ENCODE measurements at places on chromosomes 2 and 18. TPM values are rescaled to one million over a fixed set of nuclear protein-coding genes. Genes with fewer than 3 reads are reported as not detected.

DNA sequence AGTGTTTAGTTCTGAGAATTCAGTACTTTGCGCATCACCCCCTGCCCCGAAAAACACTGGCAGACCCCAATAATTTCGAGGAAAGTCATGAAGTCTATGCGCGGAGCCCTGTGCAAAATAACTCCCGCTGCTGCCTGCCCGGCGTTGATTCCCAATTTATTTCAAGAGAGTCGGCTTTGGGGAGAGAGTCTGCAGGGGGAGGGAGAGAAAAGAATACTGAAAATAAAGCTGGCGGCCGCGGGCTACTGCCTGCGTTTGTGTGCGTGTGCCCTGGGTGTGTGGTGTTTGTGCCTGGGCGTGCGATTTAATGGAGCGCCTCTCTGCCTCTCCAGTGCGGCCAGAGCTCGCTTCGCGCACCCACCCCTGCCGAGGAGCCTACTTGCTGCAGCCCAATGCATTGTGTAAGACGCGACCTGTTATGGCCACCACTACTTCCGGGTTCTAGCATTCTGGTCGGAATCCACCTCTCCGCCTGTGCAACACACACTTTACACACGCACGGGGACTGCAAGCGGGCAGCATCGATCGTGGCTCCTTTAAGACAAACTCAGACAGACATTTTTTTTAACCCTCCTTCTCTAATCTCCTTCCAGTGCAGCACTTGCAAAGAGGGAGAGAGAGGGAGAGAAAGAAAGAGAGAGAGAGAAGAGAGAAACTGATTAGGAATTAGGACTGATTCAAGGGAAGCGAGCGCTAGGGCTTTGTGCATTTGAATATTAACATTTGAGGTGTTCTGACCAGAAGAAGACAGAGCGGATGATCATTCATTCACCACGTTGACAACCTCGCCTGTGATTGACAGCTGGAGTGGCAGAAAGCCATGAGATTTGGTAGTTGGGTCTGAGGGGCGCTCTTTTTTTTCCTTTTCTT, at the start of gene MEIS1:
MEIS1 (plus strand) TSS at position 447 of the 870 bp plus-strand sequence. CDS start 732 bp downstream, outside the sequence.
- DNase-seq: peak; percentile 90

DNA sequence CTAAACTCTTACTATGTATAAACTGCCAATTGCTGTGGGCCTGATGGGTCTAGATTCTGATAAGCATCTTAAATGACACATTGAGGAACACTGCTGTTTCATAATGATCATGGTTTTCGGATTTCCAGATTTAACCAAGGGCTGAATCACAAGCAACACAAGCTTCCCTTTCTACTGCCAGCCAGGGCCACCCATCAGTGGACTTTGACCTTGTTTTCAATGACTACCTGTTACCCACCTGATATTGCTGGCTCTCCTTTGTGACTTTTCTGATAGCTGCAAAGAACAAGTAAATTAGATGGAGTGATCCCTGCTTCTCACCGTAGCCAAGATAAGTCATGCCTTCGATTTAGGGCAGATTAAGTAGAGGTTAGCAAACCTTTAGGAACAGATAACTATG, 259.0 kb downstream of the PAX3 start:
- no peak for DNase-seq

DNA sequence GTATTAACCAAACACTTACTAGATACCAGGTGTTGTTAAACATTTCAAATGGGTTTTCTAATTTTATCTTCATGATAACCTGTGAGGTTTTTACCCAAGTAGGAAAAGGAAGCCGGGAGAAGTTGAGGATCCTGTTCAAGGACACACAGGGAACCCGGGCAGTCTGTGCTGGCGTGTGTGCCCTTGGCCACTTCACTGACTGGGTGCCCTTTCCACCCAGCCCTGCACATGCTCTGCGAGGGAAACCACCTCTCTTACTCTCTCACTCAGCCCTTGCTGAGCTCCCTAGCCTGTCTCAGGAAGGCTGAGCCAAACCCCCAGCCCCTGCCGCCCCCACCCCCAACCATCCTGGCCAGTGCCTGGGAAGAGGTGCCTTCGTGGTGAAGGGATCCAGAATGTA, 51.8 kb downstream of the TEX44 start:
- no peak for DNase-seq

DNA sequence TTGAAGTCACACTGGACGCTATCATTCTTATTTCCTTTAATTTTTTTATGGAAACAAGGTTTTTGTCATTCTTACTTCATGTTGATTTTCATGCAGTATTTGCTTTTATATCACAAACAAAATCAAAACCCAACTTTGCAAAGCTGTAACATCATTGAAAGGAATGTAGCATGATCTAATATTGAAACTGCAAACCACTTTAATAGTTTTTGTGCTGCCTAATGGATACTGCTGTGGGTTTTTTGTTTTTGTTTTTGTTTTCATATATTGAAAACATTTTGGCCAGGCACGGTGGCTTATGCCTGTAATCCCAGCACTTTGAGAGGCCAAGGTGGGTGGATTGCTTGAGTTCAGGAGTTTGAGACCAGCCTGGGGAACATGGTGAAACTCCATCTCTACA, 81.6 kb downstream of the MAP2 start:
- DNase-seq: no peak

GRCh38 chr2:42954227-42954962, 162.0 kb upstream of the HAAO start:
- DNase-seq: no peak

DNA sequence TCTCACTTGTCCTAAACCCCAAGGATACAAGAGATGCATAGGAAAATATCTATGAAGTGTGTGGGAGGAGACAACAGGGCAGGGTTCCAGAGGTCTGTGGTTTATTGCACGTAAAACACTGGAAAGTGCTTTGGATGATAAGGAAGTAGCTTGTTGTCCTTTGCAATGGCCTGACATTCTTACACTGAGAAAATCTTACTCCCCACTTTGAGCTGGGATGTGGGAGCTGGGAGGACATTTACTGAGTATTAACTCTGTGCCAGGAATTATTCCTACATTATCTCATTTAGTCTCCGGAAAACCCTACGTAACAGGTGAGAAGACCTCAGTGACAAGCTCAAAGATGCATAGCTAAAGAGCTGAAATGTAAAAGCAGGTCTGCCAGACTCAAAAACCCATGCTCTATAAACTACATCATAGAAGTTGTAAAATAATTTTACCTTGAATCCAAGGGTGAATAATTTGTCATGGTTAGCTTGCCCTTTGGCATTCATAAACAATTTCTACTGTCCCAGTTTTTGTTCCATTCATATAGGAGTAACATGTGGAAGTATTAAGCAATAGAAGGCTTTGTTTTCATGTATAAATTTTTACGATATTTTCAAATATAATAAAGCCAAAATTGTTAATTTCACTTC, 9.2 kb upstream of the GALNT3 start:
- no peak for DNase-seq

The GBX2 gene
- polyA plus RNA-seq: 0.70 TPM

GRCh38 chr2:216757532-216757931, 62.2 kb upstream of the IGFBP5 start:
- no peak for DNase-seq

DNA sequence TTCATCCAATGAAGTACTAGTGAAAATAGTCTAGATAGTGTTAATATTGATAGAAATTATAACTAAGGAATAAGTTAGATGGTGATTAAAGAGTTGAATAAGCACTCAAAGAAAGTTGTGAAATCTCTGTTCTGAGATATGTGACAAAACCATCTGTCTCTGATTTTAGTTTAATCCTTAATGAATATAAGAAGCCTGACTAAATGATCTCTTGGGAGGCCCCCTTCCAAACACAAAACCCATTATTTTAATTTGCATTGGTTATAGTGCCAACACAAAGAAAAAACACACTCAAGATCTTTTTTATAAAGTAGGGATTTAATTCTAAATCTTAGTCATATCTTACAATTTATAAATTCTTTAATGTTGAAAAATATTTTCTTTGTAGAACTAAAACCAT, 34.0 kb downstream of the SCN2A start:
- no peak for DNase-seq

DNA sequence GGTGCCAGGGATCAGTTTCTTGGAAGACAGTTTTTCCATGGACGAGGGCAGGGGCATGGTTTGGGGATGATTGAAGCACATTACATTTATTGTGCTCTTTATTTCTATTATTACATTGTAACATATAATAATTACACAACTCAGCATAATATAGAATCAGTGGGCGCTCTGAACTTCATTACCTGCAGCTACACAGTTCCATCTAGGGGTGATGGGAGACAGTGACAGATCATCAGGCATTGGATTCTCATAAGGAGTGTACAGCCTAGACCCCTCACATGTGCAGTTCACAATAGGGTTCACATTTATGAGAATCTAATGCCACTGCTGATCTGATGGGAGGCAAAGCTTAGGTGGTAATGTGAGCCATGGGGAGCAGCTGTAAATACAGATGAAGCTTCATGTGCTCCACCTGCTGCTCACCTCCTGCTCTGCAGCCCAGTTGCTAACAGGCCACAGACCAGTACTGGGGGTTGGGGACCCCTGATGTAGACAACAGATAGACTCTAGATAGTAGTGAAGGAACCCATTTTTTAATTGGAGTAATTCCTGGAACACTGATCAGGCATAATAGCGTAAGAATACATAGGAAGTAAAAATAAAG, 41.5 kb upstream of the MC4R start:
- DNase-seq: no peak

GRCh38 chr18:12837747-12838146, 46.3 kb downstream of the PTPN2 start:
- no peak for DNase-seq

GRCh38 chr2:216571909-216572513, 61.2 kb upstream of the IGFBP2 start:
- no peak for DNase-seq

The TUBA3E gene
- 0.33 TPM for polyA plus RNA-seq

DNA sequence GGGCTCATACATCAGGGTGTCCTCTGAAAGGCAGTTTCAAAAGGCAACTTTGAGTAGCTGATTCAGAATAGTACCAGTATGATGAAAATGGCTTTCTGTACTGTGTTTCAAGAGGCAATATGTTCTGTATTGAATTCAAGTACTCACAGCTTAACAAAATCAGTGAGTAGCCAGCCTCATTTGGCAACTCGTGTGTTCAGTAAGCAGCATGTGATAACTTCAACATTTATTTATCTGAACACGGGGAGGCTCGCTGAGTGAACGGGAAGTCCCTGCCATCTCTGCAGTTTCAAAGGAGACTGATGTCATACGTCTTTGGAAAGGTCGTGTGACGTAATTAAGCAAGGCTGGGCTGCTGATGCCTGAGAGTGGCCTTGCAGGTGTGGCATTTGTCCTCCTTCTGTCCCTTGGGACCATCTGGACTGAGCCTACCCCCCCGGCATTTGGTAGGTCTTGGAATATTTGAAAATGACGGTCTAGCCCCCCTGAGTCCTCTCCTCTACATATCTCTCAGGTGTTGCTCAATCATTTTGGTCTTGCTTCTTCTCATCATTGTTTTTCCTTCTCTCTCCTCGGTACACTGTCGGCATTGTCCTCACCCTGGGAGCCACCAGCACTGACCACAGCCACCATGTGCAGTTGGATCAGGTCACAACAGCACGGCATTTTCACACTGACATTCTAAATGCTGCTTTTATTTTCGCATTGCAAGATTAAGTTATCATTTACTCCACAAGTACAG, 62.8 kb downstream of the SMIM21 start:
- no peak for DNase-seq

- DNase-seq: no peak
These were observed 18.0 kb downstream of the RMC1 start for GRCh38 chr18:23521271-23521670.

The MOCOS gene
- polyA plus RNA-seq: 0.74 TPM

The REG3A gene
- not detected for polyA plus RNA-seq

DNA sequence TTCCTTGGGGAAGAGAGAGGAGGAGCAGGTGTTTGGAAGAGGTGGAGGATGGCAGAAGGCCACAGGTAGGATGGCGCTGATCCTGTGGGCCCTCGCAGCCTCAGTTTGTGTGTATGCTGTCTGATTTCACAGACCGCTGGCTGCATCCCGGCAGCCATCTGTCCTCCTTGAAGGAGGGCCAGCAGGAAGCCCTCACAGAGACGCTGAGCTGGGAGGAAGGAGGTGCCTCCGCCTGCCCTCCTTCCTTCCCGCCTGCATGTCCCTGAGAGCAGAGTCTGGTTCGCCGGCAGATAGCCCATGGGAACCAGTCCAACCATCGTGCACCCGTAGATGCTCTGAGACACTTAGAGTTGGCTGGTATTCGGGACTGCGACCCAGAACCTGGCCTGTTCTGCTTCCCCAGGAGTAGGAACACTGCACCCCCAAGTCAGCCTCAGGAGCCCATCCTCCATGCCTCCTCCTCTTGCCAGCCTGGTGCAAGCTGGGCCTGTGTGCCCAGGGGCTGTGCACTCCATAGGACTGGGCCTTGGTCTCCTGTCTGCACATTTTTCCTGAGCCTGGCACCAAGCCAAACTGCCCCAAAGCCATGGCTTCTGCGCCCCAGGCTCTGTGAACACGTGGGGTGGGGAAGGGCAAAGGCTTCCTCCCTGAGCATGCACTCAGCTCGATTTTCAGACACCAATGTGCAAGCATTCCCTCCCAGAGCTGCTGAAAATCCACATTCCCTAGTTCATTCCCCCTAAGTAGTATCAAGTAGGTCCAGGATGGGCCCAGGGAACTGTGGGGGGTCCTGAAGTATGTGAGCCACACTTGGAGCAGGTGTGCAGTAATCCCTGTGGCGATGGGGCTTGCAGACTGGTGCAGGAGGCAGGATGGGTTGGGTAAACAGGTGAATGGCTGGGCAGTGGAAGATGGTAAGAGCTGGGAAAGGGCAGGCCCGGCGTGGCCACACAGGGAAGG, 115.6 kb downstream of the SEPTIN10 start:
- DNase-seq: no peak

GRCh38 chr2:219058541-219059374, 2.0 kb downstream of the IHH start:
- DNase-seq: no peak

The SPC25 gene
- polyA plus RNA-seq: 16.5 TPM

DNA sequence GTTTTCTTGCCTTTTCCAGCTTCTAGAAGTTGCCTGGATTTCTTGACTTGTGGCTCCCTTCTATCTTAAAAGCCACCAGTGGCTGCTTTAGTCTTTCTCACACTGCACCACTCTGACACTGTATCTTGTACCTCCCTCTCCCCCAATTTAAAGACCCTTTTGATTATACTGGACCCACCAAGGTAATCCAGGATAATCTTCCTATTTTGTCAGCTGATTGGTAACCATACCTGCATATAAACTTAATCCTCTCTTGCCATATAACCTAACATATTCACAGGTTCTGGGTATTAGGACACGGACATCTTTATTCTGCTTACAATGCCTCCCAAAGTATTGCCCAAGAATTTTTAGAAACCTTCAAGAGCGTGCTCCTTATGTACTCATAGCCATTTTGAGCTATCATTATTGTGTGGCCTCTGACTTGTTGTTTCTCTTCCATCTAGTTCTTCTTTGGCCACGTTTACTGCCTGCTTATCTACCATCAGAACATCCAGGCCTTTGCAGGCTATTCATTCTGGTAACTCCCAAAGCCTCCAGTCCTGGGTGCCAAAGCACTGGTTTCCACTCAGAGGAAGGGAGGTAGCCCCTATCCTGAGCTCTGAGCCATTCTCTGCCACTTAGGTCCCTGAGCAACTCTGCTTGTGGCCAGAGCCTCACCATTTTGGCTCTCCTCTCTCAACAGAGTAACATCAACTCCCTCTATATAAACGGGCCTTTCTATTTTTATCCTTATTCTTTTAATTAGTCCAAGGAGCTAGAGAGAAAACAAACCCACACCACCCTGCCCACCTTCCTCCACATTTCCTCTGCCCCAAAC, 70.8 kb downstream of the MYO3B start:
- DNase-seq: no peak

The KIAA2012 gene
- polyA plus RNA-seq: 0.17 TPM

The CMPK2 gene
- 4.8 TPM for polyA plus RNA-seq

All from left renal pelvis (tissue), 4 donors.